ENCODE measurements at places on chromosomes 16 and 17.

GRCh38 chr17:18280766-18281371 lies 20.4 kb downstream of the MIEF2 start:
- DNase-seq: peak; percentile 33

DNA sequence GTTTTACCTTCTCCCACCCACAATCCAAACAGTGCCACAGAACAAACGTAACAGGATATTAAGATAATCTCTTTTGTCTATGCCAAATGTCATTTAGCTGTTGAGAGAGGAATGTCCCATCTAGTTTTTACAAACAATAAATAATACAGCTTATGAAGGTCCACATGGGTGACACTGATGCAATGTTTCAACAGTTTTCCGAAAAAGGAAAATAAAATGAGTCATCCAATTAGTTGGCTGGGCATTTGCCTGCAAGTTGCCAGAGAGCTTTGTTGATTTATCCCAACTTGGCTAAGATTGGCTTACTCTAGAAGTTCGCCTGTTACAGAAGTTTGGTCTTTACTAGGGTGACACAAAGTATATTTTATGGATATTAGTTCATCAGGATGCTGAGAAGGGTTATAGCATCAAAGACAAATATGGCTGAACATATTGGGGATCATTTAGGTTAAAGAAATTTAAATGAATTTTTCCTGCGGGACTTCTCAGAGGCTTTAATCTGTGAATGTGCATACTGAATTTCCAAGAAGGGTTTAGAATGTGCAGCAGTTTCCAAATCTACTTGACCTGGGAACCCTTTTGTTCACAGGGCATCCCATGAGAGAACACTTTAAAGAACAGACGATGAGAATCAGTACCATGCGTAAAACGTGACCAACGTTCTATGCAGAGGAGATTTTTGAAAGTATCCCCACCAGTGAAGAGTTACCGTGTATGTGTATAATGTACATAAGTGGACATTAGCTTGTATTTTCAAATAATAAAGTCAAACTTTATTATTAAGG lies 73.1 kb downstream of the CDH13 start:
- DNase-seq: no peak

GRCh38 chr17:77535435-77535834 lies 394.7 kb downstream of the SEC14L1 start:
- DNase-seq: peak; percentile 60

GRCh38 chr17:13597723-13598347 lies 3.9 kb downstream of the HS3ST3A1 start:
- peak; percentile 65 for DNase-seq

DNA sequence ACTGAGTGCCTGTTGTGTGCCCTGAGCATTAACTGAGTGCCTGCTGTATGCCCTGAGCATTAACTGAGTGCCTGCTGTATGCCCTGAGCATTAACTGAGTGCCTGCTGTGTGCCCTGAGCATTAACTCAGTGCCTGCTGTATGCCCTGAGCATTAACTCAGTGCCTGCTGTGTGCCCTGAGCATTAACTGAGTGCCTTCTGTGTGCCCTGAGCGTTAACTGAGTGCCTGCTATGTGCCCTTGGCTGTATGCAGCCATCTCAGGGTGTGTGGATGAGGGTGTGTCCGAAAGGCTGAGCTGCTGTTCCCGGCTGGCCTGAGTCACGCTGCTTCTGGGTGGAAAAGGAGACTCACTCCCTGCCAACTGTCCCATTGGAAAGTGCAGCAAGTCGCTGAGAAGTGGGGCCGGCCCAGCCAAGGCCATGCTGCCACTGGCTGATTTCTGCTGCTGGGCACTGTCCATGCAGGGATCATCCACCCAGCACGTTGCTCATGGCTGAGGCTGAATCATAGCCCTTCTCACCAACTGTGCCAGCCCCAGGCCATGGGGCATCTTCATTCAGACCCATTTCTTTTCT lies 113.8 kb downstream of the OR1D5 start:
- DNase-seq: no peak

DNA sequence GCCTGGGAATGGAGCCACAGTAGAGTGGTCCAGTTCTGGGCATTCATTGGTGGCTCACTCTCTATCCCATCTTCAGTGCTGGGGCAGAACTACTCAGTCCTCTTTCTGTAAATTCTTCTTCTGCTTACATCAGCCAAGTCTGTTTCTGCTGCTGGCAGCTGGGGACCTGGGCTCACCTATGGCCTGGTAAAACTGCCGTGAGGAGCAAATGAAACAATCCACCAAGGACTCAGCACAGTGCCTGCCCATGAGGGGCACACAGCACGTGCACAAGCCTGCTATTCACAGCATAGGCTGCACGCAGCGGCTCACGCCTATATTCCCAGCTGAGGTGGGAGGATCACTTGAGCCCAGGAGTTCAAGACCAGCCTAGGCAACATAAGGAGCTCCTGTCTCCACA lies 30.9 kb upstream of the SNN start:
- no peak for DNase-seq

GRCh38 chr17:72308744-72309385 lies 188.0 kb downstream of the SOX9 start:
- DNase-seq: no peak

GRCh38 chr16:2009164-2009711 lies 383 bp downstream of the ZNF598 start:
- DNase-seq: no peak

DNA sequence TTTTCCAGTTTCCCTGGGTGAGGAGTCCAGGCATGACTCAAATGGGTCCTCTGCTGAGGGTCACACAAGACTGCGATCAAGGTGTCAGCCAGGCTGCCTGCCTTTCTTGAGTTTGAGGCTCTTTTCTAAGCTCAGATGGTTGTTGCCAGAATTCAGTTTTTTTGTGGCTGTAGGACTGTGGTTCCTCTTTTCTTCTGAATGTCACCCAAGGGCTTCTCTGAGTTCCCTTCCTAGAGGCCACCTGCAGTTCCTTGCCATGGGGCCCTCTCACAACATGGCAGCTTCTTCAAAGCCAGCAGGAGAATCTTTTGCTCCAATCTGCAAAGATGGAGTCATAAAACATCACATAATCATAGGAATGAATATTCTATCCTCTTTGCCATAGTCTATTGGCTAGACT lies 17.5 kb downstream of the LIMD2 start:
- DNase-seq: no peak

DNA sequence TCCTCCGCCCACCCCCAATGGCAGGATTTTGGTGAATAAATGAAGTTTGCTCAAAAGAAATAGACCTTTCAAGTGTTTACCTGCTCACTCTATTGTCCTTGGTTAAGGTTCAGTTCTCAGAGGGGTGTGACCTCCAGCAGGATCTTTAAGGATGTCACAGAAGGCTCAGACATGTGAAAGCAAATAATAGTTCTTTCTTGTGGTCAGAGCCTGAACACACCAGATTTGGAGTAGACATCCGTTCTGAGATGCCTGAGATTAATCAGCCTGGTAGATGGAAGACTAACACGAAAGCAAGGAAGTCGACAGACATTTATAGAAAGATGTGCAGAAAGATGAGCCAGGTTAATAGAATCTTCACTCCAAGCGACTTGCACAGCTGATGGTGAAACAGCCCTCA lies 557.9 kb upstream of the CDH11 start:
- DNase-seq: no peak

DNA sequence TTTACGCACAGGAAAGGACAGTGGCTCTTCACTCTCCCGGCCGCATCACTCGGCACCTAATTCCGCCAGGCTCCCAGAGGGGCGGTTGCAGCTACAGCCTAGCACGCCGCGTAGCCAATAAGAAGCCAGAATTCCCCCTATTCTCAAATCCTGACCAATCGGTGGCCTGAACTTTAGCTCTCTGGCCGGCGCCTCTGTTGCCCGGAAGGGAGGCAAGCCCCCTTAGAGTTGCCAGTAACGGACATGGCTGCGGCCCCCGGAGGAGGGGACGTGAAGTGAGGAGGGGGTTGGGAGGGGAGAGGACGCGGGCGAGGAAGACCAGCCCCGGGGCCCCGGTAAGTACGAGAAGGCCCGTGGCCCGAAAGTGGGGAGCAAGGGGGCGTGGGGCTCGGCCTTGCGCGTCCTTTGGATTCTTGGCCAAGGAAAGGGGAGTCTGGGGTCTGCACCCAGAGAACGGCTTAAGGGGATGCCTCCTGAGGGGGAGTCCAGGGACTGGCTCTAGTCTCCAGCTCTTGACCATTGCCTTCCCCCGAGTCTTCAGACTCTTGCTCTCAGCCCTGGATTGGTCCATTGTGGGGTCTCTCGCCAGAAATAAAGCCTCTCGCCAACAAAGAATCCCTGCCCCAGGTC lies at the start of gene TMEM94:
TSS of gene TMEM94 (plus strand) at position 219 of the 630 bp plus-strand sequence. CDS start 15,271 bp downstream, outside the sequence.
- DNase-seq: peak; percentile 100

- DNase-seq: peak; percentile 79
Measured at GRCh38 chr17:76710863-76711611, at the start of gene MXRA7. Gene MXRA7 (minus strand): TSS chr17:76710965. CDS start chr17:76710946, 19 bp downstream.

GRCh38 chr16:85480727-85481101 lies 132.4 kb upstream of the GSE1 start:
- no peak for DNase-seq

DNA sequence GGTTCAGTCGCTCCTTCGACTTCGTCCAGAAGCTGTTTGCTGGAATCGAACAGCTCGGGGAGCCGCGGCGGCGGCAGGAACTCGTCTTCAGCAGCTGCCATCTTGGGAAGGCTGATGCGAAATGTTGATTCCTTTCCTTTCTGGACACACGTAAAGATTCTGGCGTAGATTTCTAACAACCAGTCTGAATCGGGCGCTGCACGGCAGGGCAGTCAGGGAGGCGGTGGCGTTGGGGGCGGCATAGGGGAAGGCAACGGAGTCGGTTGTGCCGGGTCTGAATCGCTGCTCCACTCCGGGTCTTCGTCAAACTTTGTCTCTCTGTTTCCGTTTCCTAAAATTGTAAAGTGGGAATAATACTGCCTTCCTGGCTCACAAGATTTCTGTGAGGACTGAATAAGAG lies 30.3 kb downstream of the TEX14 start:
- DNase-seq: no peak

- DNase-seq: no peak
Measured at GRCh38 chr16:58500430-58501241, 693 bp downstream of the NDRG4 start.

DNA sequence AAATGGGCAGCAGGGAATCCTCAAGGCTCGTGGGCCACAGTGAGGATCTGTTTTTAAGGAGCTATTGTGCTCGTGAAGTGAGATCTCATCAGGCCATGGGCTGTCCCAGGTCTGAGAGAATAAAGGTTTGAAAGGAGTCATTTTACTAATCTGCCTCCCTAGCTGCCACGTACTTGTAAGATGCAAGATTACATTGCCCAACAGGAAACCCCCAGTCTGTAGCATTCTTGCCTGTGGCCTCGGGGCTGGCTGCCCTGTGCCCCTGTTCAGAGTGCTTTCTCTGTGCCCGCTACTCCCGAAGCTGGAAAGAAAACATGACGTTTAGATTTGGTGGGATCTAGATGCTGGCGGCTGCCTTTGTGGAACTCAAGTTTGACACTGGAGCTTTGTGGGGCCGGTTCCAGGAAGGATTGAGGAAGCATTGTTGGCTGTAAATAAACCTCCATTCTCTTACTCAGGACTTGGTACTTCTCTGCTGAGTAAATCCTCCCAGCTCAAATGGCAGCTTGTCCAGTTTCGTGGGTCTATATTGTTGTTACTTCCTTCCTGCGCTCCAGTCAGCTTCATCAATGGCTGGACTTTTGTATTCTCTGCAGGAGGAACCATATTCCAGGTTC lies 21.2 kb downstream of the SAP30BP start:
- DNase-seq: no peak

DNA sequence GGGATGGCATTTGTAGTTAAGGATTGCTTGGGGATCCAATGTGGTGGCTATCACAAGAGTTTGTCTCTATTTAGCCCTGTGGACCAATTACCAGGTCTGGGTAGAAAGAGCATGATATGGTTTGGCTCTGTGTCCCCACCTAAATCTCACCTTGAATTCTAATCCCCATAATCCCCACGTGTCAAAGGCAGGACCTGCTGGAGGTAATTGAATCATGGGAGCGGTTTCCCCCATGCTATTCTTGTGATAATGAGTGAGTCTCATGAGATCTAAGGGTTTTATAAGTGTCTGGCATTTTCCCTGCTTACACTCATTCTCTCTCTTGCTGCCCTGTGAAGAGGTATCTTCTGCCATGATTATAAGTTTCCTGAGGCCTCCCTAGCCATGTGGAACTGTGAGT lies 86.4 kb upstream of the HS3ST4 start:
- DNase-seq: no peak

DNA sequence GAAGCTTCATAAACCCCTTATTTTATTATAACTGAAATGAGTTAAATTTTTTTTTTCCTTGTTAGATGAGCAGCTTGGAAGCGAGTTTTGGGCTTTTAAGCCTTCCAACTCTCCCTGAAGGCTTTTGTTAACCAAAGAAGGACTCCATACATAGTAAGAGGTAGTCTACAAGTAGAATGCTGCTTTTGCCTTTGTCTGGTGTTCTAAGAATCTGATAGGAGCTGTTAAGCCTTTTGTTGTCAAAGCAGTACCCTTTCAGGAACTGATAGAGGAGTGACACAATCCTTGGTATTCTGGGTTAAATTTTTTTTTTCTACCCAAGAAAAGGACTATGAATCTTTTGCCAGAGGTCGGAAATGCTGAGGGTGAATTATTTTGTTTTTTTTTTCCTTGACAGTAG lies 26.1 kb downstream of the MAP2K4 start:
- DNase-seq: no peak

DNA sequence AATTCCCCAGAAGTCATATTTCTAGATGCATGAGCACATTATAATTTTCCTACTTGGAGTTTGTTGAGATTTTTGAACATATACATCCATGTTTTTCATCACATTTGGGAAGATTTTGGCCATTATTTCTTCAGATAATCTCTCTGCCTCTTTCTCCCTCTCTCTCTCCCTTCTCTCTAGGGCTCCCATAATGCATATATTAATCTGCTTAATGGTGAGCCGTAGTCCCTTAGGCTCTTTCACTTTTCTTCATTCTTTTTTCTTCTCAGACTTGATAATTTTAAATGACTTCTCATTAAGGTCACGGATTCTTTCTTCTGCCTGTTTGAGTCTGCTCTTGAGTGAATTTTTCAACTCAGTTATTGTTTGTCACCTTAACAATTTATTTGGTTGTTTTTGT lies 101.5 kb downstream of the IRX3 start:
- no peak for DNase-seq

- DNase-seq: no peak
Measured at GRCh38 chr16:14018851-14019250, 52.3 kb upstream of the MRTFB start.

DNA sequence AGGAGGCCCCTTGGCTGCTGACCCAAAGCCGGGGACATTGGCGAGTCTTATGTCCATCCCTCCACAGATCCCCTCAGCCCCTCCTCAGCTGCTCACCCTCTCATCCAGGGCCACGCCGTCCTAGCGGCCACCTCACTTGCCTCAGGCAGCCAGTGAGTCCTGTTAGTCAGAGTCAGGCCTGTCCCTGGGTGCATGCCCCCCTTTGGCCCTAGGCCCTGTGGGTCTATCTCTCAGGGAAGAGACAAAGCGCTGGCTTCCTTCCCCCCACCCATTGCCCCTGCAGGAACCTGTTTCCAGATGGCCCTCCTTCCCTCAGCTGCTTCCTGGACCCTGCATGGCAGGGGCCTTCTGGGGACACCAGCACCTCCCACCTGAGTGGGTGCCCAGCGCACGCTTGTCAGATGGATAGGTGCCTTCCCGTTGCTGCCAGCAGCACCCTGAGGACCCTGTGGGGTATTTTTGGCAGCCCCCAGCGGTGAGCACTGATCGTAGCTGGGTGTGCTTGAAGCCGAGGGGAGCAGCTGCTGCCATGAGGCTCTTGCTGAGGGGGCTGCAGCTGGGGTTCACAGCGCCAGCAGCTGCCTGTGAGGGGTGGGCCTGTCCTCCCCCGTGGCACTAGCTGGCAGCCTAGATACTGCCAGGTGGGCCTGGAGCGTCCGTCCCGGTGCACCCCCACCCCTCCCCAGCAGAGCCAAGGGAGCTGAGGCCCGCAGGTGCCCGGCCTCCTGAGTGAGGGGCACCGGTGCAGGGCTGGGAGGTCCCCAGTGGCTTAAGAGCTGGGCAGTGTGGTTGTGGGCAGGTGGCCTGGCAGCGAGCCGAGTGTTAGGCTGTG lies 8.4 kb downstream of the DBNDD1 start:
- DNase-seq: no peak

Data from SHP77 (cell line).